ENCODE measurements at places on chromosomes 1 and 21.
A peak's percentile ranks its signal among the peaks of the same experiment; 100 is the strongest.

- DNase-seq: no peak
Observed at GRCh38 chr21:16870103-16870502, 642.7 kb upstream of the CXADR start.

- DNase-seq: peak; percentile 25
Observed at GRCh38 chr21:44724926-44725325, 13.6 kb upstream of the TSPEAR start.

- DNase-seq: no peak
Observed at GRCh38 chr21:41877901-41878830, 978 bp downstream of the PRDM15 start.

DNA sequence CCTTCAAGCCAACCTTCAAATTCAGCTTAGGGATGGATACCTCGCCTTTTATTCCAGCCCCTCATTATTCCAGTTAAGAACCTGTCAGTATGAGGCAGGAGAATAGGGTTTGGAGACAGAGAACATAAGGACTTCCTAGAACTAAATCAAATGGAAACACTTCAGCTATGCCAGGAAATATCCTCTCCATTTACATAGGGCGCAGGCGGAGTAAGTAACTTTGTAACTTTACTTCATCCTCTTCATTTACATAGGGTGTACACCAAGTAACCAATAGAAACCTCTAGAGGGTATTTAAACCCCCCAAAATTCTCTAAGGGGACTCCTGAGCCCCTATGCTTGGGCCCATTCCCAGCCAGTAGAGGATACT lies 75.4 kb upstream of the ATF3 start:
- DNase-seq: no peak

- DNase-seq: no peak
Observed at GRCh38 chr1:74481607-74482006, 30.8 kb downstream of the LRRC53 start.

DNA sequence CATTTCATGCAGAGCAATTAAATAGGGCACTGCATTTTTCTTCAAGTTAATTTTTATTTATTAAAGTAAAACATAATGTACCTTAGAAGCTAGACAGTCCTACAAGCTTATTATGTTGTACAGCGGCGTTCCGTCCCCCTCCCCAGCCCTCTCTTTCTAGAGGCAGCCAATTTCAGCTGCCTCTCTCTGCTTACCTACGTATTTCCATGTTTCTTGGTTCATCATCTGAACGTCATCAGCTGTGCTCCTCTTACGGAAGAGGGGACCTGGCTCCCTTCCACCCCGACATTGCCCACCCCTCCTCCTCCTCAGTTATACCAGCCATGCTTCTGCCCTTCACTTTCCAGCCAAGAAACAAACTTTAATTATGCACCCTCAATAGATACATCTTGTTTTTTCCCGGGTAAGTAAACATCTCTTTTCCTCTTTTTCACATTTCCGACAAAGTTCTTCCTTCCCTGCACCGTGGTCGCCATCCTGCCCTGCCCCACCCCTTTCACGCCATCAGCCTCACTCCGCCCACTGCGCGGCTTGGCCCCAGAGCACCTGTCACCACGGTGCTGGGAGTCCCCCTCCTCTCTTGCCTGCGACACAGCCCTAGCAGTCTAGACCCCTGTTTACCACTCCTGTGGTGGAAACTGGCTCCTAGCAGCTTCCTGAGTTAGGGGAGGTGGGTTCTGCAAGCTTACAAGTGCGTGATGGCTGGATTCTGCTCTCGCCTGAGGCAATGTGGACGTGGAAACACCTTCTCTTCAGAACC lies 57.9 kb downstream of the SLC37A1 start:
- no peak for DNase-seq

GRCh38 chr1:241799416-241799815 lies 48.6 kb upstream of the EXO1 start:
- no peak for DNase-seq

DNA sequence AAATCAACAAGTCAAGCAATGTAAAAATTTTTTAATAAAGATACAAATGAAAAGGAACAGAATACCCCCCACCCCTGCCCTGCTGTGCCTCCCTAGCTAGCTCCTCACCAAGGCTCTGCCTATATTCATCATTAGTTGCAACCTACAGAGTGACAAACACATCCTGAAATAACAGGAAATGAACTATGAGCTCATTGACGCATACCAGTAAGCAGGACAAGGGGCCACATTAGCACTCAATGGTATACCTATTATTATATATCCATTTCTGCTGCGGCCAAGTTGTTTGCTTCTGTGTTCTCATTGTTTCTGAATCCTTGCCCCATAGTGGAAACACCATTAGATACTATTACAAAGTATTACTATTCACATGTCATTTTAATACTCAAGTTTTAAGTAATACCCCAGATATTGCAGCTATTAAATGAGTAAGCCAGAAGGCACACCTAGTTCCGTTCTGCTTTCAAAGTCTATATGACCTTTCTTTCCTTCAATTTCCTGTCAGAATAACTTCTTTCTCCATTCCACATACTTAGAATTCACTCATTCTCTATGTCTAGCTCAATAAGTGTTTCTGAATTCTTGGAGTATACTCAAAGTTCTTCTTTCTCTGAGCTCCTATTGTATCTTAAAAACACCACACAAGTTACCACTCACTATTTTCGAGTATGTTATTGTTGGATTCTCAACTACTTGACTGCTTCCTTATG lies 1214.9 kb downstream of the PLA2G4A start:
- no peak for DNase-seq

GRCh38 chr1:63922848-63923247 lies 149.0 kb downstream of the ROR1 start:
- DNase-seq: no peak

GRCh38 chr1:93200086-93200620 lies 19.6 kb downstream of the CCDC18 start:
- no peak for DNase-seq

GRCh38 chr1:31954607-31955283 lies 16.6 kb upstream of the PTP4A2 start:
- DNase-seq: no peak

DNA sequence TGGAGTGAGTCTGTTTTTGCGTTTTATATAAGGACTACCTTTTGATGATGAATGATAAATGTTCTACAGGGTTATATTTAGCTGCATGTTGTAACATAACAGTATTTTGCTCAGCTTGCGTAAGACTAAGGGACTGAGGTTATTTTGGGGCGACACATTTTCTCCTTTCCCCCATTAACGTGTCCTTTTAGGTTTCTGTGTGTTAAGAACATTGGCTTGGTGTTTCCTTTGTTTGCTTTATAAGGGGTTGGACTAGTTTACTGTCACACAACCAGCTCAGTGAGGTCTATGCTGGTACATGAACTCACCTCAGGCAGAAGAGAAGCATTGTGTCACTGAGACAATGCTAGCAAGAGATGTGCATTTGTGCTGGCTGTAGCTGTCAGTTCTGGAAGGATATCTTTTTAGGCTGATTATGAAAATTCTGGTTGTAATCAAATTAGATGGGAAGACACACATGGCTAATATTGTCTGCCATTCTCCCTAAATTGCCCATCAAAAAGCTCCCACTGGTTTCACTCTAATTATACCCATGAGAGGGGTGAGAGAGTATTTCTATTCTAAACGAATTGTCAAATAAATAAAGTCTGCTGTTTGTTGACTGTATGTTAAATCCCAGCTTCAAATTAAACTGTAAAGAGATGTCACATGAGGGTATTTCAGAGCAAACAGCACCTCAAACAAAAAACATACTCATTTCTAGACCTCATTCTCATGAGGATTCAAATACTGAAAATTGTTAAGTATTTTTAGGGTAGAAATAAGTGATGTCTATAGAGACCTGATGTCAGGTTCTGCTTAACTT lies 62.6 kb downstream of the CDC14A start:
- DNase-seq: no peak

GRCh38 chr1:167670563-167670962 lies 40.5 kb downstream of the RCSD1 start:
- DNase-seq: no peak

DNA sequence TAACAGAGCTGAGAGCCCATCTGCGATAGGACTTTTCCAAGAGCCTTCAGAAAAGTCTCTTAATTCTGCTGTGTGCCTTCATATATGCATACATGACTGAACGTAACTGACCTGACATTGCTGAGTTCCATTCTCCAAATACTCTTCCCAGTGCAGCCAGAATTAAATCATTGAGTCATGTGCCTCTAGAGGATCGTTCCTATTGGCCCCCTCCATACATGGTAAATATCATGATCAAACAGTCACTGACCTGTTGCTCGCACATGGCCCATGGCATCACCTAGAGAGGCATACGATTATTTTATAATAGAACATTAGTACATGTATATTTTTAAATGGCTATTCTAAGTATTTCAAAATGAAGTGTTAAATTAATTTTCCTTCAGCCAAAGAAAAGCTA lies 186.8 kb downstream of the PBX1 start:
- no peak for DNase-seq

- DNase-seq: no peak
Observed at GRCh38 chr1:39472826-39473225, 18.6 kb upstream of the BMP8A start.

- peak; percentile 75 for DNase-seq
Observed at GRCh38 chr1:204136814-204137213, 15.0 kb downstream of the ETNK2 start.

GRCh38 chr1:167864392-167865032 lies 49.4 kb downstream of the ADCY10 start:
- DNase-seq: no peak

DNA sequence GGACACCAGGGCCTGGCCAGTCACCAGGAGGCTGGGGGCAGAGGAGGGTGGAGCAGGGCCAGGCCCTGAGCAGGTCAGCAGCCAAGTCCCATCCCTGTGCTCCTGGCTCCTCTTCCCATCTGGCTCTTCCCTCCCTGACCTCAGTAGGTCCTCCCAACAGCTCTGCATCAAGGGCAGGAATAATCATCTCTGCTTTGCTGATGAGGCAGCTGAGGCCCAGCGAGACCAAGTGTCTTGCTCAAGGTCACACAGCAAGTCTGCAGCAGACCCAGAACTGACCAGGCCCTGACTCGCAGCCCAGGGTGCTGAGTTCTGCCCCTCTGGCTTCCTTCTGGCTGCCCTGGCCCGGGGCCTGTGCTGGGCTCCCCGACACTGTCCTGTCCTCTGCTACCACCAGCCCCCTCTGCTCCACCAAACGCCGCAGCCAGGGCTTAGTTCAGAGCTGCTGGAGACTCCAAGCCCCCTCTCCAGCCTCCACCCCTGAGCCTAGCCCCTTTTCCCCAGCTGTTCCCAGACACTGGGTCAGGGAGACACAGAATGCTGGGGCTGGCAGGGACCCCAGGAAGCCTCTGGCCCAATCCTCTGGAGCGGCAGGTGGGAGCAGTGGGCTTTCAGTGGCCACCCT lies 224.9 kb downstream of the PTPRU start:
- DNase-seq: peak; percentile 30

DNA sequence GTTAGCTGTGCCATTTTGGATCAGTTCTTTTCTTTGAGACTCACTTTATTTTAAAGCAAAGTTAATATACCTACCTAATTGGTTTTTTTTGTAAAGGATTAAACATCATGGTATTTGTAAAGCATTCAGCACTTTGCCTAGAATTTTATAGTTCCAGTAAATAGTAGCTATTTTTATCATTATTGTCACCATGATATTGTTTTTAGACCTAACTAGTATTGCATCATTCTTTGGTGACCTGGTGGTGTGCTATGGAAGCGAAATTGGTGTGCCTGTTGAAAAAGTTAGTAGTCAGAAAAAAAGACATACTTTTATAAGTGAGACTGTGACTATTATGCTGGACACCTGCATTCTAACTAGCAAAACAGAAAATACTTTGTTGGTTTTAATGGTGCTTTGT lies 81.0 kb downstream of the NFIA start:
- no peak for DNase-seq

DNA sequence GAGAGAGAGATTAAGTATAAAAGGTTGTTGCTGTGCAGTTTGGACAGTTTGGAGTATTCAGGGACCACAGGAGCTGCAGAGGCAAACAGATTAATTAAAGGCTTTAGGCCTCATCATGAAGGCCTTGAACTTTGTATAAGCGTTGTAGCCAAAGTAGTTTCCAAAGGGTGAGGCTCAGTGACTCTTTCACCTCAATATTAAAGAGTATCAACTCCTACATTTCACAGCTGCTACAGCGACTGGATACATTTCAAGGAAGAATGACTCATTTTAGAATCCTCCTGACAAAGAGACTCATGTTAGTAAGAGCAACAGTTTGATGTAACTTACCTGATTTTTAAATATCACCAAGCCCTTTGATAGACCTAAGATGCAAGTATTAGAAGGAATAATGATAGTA lies 355.5 kb downstream of the HLX start:
- DNase-seq: no peak

DNA sequence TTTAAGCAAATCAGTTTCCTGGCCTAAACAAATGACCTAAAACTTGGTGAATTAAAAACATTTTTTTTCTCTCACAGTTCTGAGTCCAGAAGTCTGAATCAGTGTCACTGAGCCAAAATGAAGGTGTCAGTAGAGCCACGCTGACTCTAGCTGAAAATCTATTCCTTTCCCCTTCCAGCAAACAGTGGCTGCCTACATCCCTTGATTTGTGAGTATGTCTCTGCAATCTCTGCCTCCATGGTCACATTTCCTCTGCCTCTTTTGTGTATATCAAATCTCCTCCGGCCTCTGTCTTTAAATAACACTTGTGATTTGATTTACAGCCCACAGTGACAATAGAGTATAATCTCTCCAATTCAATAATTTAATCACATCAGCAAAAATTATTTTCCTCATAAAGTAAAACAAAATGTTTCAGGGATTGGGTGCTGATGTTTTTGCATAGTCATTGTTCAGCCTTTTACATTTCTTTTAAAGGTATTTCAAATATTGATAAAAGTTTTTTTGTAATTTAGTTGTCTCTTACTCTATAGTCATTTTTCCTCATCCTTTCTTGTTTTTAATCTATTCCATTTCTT lies 1715.4 kb downstream of the BRINP3 start:
- DNase-seq: no peak

DNA sequence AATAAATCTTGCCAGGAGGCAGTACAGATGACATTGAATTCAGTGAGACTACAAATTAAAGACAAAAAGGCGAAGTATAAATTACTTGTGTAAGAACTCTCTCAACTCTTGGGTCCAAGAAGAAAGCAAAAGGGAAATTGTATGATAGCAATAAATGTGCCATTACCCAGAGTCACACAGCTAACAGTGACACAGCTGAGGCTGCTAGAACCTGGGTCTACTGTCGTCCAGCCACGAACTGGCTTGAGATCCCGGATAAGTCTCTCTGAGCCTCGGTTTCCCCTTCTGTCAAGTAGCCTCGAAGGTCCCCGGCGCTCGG lies 362 bp upstream of the ROR1 start:
- DNase-seq: no peak

DNA sequence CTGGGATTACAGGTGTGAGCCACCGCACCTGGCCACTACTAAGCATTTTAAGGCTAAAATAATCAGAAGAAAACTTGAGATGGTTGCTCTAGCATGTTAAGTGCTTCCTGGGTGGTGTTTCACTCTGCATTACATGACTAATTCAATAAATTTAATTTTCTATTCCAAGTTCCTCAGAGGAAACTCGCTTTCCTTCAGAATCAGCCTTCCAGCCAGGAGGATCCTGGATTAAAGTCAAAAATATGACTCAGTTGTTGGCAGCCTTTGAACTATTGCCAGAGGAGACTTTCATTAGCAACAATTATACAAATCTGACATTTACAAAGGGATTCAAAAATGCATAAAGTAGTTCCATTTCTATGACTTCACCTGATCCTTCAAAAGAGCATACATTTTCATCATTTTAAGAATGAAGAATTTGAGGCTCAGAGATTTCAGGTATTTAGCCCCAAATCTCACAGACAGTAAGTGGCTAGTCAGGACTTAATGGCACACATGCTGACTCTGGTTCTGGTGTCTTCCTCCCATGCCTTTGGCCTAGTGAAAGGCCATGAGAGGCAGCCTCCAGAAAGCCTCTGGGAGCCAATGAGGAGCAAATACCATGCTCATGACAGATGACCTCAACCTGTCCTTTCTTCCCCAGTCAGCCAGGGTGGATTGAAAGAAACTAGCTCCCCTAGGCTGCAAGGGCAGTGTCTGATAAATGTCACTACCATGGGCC lies 115.7 kb downstream of the MAP3K21 start:
- no peak for DNase-seq
